Gastroesophageal sphincter (tissue), 4 donors: ENCODE measurements at places on chromosomes 12 and 14. TPM values are rescaled to one million over a fixed set of nuclear protein-coding genes. Genes with fewer than 3 reads are reported as not detected.

SCAF11 gene
- 145 TPM for total RNA-seq

DNA sequence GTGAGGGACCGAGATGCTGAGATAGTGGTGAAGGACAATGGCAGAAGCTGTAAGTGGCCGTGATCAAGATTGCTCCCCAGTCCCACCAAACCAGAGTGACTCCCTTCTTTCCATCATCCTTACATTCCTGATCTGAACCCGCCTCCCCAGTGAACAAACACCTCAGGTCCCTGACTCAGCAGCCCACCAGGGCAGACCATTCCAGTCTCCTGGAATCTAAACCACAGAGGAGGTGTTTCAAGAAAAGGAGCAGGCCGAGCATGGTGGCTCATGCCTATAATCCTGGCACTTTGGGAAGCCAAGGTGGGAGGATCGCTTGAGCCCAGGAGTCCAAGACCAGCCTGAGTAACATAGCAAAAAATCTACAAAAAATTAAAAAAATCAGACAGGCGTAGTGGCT, 6.6 kb downstream of the ERBB3 start:
- no peak for ATAC-seq

GRCh38 chr12:127342861-127343260, 924.1 kb upstream of the TMEM132C start:
- ATAC-seq: no peak

GRCh38 chr14:35044939-35045797, 904 bp upstream of the FAM177A1 start:
- ATAC-seq: no peak

LRRIQ1 gene
- not detected for total RNA-seq
